Stimulated activated CD4-positive, alpha-beta T cell treated with anti-CD3 and anti-CD28 coated beads, Interleukin-15, amount 100 ng/mL, for 48 hours (primary cell): ENCODE measurements at places on chromosomes 4 and X.
A peak's percentile ranks its signal among the peaks of the same experiment; 100 is the strongest.

GRCh38 chr4:187294861-187295260 lies 571.2 kb upstream of the FAT1 start:
- DNase-seq: no peak

DNA sequence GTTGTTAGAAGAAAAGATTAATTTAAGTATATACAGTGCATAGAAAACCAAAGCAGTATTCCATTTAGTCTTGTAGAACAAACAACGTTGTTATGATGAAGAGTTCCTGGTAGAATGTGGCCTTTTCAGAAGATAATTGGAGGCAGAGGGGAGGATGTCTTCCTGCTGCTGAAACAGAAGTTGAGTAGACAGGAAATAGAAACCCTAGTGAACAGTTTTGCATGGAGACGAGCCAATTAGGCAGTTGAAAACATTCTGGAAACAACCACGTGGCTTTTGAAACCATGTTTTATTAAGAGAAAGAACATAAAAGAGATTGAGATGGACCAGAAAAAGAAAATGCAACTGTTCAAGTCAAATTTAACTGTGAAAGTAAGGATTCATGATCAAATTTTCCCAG lies 325.2 kb downstream of the CAMK2D start:
- DNase-seq: no peak

- DNase-seq: no peak
These were observed 227.3 kb upstream of the NOCT start for GRCh38 chr4:138788267-138788790.

DNA sequence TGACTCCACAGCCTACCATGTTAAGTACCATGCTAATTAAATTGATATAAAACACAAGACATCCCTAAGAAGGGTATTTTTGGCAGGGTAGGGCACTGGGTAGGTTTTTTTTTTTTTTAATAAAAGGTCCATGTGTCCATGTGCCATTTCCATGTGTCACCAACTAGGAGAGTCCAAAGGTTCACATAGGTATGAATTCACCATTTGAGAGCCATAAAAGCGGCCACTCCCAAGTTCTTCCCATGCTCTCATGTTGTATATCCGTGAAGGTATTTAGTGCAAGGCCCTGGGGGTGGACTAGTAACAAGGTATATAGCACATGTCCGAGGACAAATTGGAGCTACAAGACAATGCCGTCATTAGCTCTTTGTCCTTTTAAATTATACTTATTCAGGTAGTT lies 107.3 kb downstream of the PDE5A start:
- no peak for DNase-seq

GRCh38 chrX:48472851-48473703 lies 2.9 kb upstream of the FTSJ1 start:
- no peak for DNase-seq

DNA sequence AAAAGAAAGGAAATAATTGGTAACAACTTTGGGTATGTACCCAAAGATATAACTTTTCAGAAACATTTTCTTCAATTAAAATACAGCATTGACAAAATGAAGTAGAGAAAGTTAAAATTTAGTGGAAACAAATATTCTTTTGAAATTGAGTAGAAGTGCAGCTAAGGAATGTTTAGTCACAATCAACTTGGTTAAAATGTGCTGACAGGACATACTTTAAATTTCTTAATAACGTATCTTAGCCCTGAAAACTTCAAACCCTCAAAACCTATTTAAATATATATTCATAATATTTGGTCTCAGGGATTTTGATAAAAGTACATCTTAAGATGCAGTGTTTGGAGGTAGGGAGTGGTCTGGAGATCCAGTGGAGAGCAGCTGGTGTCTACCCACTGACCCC lies 240.8 kb downstream of the DKK2 start:
- no peak for DNase-seq

GRCh38 chr4:513327-513726 lies 14.3 kb downstream of the PIGG start:
- no peak for DNase-seq

GRCh38 chr4:100372432-100372831 lies 145.4 kb downstream of the EMCN start:
- DNase-seq: no peak

- DNase-seq: no peak
These were observed 42.9 kb downstream of the APOO start for GRCh38 chrX:23864742-23865326.

- DNase-seq: no peak
These were observed 30.6 kb downstream of the CLCN4 start for GRCh38 chrX:10187421-10187820.

DNA sequence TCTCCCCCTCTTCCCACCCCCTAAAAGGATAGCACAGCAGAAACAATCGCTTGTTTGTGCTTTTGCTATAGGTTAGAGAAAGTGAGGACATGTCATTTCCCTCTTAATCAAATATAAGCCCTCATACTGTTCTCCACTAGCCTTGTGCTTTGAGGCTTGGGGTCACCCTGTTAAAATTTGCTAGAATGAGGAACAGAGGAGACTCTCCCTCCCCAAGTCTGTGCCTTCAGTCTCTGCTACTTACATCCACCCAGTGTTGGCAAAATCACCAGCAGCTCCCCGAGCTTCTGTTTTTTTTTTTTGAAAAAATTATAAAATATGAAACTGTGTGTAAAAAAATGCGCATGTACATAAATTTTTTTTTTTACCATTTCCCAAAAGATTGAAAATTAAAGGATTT lies 19.3 kb downstream of the KLF3 start:
- DNase-seq: no peak

- DNase-seq: no peak
These were observed 35.9 kb downstream of the ETDC start for GRCh38 chrX:135345107-135345589.

GRCh38 chr4:6008092-6008551 lies 10.1 kb downstream of the C4orf50 start:
- no peak for DNase-seq

GRCh38 chrX:123884809-123885408 lies 25.1 kb downstream of the XIAP start:
- no peak for DNase-seq

DNA sequence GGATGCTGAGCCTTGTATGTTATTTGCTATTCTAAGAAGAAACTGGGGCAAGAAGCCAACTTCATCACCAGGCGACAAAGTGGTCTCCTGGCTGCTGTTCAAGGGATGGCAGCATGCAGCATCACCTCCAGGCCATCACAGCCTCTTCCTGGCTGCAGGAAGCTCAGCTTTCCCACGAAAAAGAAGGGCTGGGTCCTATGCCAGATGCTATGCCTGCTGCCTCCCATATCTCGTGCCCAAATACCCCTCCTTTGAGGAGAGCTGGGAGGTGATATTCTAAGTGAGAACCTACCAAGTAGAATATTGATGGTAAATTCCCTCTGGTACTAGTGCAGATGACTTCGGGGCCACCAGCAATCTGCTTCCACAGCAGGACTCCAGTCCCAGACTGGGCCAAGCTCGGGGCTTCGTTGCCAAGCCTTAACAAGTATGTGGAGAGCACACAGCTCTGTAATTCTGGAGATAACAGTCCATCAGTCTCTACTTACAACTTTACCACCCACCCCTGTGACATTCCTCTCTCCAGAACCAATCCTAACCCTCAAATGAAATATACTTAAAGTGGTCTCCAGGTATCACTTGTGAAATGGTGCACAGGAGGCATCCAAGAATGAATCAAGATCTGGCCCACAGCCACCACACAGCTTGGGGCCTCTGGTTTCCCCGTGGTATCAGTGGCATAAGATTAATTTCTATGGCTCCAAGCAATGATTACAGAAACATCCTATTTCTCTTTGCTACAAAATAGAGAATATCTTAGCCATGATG lies 149.3 kb downstream of the PALLD start:
- DNase-seq: no peak

DNA sequence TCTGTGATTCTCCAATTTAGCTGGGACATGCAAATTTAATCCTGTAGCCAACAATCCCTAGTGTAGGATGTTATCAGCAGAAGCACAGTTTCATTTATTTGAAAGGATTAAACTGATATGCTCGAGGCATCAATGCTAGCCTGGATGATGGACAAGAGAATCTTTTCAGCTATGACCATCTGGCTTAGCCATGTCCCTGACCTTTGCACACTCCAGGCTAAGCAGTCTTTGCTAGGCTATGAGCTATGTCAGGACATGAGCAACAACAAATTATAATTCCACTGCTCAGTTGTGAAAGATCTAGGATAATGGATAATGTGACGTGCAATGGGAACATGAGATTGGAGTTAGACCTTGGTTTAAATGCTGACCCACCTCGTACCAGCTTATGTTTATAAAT lies 32.0 kb downstream of the NPY1R start:
- no peak for DNase-seq

DNA sequence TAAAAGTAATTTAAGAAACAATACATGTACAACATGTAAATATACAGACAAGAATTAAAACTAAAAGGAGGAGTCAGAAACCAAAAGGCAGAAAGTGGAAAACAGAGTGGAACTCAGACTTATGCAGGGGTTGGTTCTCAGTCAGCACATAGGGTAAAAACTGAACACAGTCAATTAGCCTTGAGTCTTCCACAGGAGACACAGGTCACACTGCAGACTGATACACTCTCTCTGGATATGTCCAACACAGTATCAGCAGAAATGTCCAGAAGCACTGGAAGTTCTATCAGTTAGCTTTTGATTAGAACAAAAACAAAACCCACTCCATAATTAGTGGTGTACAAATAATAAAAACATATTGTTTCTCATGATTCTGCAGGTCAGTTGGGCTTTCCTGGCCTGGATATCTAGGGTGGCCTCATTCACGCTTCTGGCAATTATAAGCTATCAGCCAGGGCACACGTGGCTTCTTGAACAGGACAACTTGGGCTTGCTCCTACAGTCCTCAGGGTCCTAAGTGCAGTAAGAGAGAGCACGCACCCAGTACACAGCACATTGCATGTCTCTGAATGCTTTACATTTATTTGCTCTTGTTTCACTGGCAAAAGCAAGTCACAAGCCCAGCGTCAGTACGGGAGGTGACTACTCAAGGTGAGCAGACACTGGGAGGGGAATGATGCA lies 21.6 kb downstream of the TEC start:
- no peak for DNase-seq

DNA sequence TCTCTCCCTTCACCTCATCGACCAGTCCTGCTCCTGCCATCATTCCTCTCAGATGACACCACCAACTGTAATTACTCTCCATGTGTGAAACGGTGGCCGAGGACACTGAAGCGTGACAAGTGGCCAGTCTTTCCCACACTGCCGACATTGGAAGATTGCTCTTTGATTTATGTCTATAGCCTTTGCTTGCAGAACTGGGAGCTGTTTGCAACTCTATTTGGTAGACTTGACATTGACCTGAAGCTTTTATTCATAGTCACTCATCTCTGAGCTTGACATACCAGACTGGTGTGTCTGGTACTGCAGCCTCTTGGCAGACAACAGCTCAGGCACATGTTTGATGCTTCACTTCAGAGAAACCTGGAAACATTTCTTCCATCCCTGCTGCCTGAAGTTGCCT lies 121.8 kb upstream of the GALNT7 start:
- no peak for DNase-seq

- DNase-seq: no peak
These were observed 39.2 kb upstream of the ARHGAP6 start for GRCh38 chrX:11704725-11705495.

- no peak for DNase-seq
These were observed 214.5 kb downstream of the KIT start for GRCh38 chr4:54872261-54872660.

DNA sequence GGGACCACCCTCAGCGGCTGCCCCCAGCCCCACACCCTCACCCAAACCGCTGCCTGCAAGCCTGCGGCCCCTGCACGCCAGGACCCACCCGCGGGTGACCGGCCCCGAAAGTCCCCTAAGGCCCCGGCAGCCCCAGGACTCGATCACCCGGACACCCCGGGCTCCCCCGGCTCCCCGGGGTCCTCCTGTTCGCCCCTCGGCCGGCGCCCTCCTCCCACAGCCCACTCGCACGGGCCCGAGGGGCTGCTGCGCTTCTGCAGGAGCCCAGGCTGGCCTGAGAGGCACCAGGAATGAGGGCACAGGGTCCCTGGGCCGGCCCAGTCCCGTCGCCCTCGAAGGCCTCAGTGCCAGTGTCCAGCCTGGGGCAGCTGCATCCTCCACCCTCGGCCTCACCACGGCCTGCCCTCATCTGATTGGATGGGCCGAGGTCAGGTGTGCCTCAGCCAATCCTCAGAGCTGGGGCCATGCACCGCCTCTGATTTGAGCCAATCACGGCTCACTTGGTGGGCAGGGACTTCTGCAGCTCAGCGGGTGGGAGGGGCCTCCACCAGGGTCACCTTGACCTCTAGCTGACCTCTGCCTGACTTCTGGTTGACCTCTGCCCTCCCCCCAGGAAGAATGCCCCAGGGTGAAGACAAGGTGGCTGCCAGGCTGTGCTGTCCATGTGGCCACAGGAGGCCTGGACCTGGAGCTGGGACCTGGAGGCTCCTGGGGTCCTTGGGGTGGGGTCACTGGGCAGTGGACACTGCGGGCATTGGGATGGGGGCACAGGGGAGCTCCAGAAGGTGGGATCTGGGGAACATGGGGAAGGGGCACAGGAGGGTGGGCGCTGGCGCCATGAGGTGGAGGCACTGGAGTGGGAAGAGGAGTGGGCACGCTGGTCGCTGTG lies 97.6 kb upstream of the NKX1-1 start:
- no peak for DNase-seq

DNA sequence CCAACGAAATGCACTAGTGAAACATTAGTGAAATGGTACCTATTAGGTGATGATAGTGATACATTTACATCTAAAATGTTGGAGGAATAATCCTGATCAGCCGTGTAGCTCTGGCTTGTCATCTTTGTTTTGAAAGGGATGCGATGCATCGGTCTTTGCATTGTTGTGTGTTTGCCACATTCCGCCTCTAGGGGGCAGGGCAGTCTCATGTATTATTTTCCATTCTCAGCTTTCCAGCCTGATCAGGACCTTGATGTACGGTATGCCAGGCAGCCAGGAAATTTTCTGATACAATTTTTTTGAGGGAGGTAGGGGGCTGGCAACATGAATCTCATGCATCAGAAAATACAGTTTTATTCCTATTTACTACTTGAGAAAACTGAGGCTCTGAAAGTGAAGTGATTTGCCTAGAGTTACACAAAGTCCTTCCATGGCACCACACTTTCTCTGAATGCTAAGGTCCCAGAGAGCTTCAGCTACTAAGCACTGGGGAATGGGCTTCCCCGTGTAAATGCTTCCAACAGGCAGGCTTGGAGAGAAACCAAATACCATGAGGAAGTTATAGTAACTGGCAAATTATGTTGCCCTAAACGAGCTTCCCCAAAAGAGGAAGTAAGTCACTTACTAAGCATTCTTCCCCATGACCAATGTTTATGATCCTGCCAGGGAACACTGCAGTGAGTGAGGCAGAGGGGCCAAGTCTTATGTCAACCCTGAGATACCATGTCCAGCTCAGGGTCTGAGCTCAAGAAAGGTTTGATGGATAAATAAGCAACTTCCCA lies 31.8 kb upstream of the IQSEC2 start:
- DNase-seq: no peak

- peak; percentile 1 for DNase-seq
These were observed 90.6 kb downstream of the MID1IP1 start for GRCh38 chrX:38891641-38892413.

- DNase-seq: no peak
These were observed 59.3 kb downstream of the JADE1 start for GRCh38 chr4:128868758-128869157.

GRCh38 chr4:69765751-69766150 lies 5.3 kb upstream of the SULT1B1 start:
- DNase-seq: no peak
